ENCODE measurements at places on chromosomes 4 and X.

GRCh38 chr4:107388736-107389274, 331.2 kb downstream of the PAPSS1 start:
- DNase-seq: no peak

- no peak for DNase-seq
These were observed 45.7 kb upstream of the DCLK2 start for GRCh38 chr4:150032541-150032940.

- DNase-seq: no peak
These were observed 40.0 kb downstream of the RIPPLY1 start for GRCh38 chrX:106862972-106863688.

DNA sequence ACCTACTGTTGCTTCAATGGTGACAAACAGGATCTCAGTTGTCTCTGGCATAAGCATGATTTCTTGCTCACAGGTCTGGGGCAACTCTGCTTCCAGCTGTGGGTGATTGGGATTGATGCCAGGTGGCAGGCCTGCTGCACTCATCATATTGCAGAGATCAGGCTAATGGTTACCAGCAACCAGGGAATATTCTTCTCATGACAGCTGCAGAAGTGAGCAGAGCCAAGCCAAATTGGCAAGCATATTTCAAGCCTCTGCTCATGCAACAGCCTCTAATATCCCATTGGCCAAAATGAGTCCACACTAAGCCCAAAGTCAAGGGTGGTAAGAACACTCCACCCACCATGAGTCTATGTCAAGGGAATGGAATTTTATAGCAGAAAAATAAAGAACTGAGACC, 26.7 kb upstream of the TBC1D19 start:
- DNase-seq: peak; percentile 48

DNA sequence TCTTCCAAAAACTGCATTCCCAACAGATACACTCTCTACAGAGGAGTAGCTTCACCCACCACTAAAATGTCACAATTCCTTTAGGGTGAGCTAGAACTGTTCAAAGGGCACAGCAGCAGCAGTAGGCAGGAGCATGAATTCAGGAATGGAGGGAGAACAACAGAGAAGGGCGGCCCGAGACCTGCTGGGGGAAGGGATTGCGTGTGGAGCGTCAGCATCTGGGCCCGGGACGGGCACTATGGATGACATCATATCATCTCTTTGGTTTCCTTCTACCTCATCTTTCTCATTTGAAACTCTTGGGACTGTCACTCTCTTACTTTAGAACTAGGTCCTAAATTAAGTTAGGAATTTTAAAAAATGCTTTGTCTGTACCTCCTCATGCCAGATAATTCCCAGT, 95.0 kb downstream of the PHOX2B start:
- DNase-seq: no peak

- no peak for DNase-seq
These were observed 115.7 kb upstream of the MXRA5 start for GRCh38 chrX:3462166-3462508.

- DNase-seq: no peak
These were observed 122.7 kb upstream of the C1GALT1C1 start for GRCh38 chrX:120752431-120753082.

DNA sequence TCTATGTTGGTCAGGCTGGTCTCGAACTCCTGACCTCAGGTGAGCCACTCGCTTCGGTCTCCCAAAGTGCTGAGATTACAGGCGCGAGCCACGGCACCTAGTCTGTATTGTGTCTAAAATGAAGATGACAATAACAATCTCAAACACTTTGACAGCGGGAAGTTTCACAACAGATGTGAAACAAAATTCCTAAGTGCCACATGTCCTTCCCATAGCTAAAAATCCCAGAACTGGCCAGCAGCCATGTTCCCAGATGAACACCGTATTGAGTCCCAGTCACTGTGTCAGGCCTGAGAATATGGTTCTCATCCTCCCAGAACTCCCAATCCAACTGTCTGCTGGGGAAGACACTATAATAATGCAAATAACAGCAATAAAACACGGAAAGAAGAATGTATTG, 16.4 kb upstream of the KLHL8 start:
- no peak for DNase-seq

- no peak for DNase-seq
These were observed 11.6 kb downstream of the SLC25A5 start for GRCh38 chrX:119479845-119480244.

GRCh38 chr4:7987148-7987989, 47.7 kb upstream of the AFAP1 start:
- peak; percentile 33 for DNase-seq

- no peak for DNase-seq
These were observed 581 bp upstream of the FAM114A1 start for GRCh38 chr4:38866973-38867477.

DNA sequence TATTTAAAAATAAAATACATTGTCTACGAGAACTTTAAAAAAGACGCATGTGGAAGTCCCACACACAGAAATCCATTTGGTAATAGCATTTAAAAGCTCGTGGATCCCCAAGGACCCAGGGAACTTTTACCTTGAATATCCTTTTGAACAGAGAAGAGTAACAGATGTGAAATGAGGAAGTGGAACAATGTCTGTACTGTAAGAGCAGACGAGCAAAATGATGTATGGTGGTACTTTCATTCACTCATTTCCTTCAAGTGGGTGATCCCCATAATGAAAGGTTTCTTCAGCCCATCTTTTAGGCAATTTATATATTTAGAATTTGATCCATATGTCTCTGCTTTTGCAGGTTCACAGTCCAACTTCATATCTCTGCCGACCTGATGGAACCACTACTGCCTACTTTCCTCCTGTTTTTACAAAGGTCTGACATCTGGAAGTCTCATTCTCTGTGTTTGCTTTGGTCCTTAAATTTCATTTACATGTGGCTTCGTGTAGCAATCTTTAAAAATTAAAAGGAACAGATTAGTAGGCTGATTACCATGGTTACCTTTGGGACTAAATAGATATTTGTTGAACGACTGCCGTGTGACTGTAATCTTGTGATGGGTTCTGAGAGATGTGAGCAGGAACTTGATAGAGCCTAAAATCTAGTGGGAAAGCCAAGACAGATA, 188.4 kb downstream of the PALLD start:
- DNase-seq: no peak

DNA sequence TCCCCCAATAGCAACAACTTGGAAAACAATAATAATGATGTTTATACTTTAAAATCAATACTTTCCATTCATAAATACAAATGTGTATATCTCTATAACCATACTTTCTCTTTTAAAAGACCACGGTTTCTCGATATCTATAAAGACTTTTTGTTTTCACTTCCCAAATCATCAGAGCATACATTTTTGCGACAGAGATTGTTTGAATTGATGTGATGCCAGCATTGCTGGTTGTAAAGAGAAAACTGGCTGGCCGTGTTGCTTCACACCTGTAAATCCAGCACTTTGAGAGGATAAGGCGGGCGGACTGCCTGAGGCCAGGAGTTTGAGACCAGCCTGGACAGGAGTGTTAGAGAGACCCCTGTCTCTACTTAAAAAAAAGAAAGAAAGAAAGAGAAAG, 77.6 kb upstream of the ZNF518B start:
- no peak for DNase-seq

- DNase-seq: peak; percentile 87
These were observed 22.5 kb upstream of the MYOZ2 start for GRCh38 chr4:119113033-119113655.

- DNase-seq: no peak
These were observed 50.0 kb downstream of the COMMD8 start for GRCh38 chr4:47413521-47413920.

DNA sequence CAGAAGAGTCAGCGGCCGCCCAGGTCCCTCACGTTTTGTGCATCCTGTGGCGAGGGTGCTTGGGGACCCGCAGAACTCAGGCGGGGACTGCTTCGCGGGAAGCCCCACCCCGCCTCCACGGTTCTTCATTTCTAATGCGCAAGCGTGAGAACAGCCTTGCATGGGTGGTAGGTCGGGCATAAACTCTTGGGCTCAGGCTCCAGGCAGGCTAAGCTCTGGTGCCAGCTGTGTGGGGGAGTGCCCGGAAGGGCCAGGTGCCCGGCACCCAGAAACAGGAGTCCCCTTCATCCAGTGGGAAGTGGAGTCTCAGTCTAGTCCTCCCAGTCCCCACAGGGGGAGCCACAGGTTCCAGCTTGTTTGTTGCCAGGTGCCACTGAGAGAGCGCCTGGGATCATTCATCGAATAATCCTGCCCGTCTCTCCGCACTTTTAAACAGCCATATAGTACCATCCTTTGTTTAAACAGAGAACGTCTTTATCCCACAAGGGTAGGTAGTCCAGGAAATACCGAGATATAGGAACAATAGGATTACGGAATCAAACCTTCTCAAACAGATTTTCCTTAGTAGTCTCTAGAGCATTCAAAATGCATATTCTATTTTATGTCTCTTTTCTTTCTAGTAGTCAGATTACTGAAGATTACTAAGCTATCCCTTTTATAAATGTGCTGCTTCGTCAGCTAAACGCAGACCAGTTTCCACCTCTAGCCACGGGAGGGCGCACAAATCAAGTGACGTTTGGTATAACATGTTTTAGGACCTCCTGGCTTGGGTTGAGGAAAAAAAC, 12.7 kb upstream of the RBBP7 start:
- peak; percentile 32 for DNase-seq

GRCh38 chr4:163991298-163991865, 496.9 kb downstream of the TMA16 start:
- DNase-seq: no peak

GRCh38 chr4:107599841-107600240, 120.2 kb downstream of the PAPSS1 start:
- DNase-seq: no peak

GRCh38 chrX:8726031-8726652, 5.8 kb downstream of the ANOS1 start:
- no peak for DNase-seq

DNA sequence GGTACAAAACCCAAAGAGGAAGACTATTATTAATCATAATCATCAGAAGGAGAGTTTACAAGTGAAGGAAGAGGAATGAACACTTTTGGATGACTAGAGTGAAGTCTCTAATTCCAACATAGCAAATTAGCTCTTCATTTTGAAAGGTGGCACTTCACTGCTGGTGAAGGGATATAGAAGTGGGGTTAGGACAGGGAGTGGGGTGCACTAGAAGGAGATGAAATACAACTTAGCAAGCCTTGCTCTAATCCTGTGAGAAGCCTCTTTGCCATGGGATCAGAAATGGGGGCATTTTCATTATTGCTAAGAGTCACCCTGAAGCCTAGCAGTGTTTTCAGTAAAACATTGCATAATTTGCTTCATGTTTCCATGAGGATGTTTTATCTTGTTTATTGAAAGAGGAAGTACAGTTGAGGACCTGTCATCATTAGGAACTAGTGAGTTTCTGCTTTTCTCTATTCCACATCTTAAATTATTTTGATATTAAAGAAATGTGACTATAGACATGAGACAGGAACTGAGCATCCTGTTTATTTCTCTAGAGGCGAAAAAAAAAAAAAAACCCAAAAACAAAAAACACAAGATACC, 9.3 kb upstream of the GRPR start:
- DNase-seq: no peak

- no peak for DNase-seq
These were observed 7.4 kb upstream of the TAPT1 start for GRCh38 chr4:16233569-16234177.

GRCh38 chr4:38409852-38410251, 254.1 kb upstream of the KLF3 start:
- DNase-seq: no peak

GRCh38 chr4:56181140-56181953, 205.9 kb downstream of the AASDH start:
- peak; percentile 1 for DNase-seq

DNA sequence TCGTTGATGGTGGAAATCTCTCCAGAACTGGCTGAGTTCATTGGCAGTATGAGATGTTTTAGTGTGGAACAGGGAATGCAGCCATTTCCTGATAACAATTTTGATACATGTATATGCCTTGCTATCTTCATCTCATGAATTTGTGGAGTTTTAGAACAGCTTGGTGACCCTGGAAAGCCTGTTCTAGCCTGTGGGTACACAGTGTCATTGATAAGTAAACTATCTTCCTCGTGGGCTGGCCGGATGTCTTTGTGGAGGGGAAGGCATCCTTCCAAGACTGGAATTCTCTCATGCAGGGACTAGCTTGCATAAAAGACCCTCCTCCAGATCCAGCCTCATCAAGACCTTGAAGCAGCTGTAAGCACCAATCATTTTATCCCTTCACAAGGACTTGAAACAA, 40.2 kb upstream of the NUDT10 start:
- DNase-seq: no peak

DNA sequence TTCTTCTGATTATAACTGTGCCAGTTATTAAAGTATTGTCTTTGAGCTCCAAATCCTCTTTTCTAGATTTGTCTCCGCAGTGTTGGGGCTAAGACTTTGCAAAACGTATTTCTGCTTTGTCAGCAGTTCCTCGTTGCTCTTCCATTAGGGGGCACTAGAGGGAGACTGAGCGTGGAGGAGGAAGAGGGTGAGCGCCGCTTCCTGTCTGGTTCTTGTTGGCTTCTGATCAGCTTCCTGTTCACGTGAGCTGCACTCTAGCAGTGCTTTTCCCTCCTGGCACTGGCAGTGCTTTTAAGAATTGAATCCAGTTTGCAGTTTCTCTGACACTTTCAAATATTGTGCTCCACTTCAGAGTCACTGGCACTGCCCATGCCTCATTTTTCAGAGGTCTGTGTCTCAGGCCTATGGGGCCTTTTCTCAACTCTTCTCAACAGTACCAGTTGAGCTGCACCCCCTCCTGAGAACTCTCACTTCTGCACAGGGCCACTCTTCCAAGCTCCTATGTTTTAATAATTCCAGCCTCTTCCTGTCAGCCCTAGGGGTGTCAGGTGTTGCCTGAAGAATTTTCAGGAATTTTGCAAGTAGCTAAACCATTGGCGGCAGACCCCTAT, 54.4 kb upstream of the LCORL start:
- DNase-seq: no peak

GRCh38 chrX:74536832-74537371, 77.5 kb downstream of the RLIM start:
- DNase-seq: no peak

DNA sequence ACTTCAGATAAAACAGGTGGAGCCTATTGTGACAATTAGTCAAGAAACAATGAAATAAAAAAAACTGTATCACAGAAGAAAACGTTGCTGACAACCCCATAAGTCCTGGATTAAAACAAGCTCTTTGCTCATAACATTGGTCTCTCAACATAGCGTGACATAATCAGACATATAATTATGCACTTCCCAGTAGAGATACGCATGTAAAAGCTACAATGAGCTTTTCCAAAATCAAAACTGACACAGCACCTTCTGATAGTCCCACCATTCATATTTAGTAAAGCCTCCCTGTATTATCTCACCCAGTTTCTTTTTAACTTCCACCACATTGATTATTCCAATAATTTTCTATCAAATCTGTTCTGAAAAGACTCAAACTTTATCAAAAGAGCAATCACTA, 372.1 kb upstream of the SMIM31 start:
- no peak for DNase-seq

DNA sequence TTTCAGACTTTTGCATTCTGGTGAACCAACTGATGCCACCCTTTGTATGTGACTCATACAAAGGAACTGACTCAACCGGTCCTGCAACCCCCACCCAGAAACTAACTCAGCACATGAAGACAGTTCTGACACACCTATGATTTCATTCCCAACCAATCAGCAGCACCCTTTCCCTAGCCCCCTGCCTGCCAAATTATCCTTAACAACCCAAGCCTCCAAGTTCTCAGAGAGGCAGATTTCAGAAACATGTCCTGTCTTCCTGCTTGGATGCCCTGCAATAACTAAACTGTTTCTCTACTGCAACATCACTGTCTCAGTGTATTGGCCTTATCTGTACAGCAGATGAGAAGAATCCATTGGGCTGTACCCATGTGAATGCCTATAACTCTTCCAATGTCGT, 284.7 kb downstream of the CAMK2D start:
- peak; percentile 6 for DNase-seq

Data from HCEC 1CT (cell line).